ENCODE measurements at places on chromosomes 2 and 18.

GRCh38 chr2:151508519-151508918 is 98.8 kb downstream of the RIF1 start:
- no peak for DNase-seq

- DNase-seq = no peak
Observed at GRCh38 chr2:37656512-37657423, 14.7 kb downstream of the CDC42EP3 start.

GRCh38 chr2:173654161-173654895 is 299.7 kb downstream of the CDCA7 start:
- DNase-seq = no peak

GRCh38 chr2:25373269-25373981 is 31.7 kb upstream of the DNMT3A start:
- DNase-seq = no peak

Data from ovary (tissue), 10 donors.